ENCODE measurements at places on chromosomes 7 and 10. TPM values are rescaled to one million over a fixed set of nuclear protein-coding genes. Genes with fewer than 3 reads are reported as not detected.

GRCh38 chr7:10212649-10213048 is 761.0 kb upstream of the PHF14 start:
- DNase-seq = no peak

- DNase-seq = no peak
Observed at GRCh38 chr10:32095116-32095733, 39.0 kb upstream of the KIF5B start.

DNA sequence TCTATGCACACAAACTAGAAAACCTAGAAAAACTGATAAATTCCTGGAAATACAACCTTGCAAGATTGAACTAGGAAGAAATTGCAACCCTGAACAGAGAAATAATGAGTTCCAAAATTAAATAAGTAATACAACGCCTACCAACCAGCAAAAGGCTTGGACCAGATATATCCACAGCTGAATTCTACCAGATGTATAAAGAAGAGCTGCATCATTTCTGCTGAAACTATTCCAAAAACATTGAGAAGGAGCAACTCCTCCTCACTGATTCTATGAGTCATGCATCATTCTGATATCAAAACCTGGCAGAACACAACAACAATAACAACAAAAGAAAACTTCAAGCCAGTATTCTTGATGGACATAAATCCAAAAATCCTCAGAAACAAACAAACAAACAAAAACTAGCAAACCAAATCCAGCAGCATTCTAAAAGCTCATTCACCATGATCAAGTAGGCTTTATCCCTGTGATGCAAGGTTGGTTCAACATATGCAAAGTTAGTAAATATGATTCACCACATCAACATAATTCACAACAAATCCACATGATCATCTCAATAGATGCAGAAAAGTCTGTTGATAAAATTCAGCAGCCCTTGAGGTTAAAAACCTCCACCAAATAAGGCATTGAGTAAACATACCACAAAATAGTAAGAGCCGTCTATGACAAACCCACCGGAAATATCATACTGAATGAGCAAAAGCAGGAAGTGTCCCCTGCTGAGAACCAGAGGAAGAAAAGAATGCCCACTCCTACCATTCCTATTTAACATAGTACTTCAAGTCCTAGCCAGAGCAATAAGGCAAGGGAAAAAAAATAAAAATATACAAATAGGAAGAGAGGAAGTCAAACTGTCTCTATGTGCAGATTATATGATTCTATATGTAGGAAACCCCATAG is 98.2 kb downstream of the PCDH15 start:
- no peak for DNase-seq

GRCh38 chr10:127073666-127074065 is 122.7 kb downstream of the INSYN2A start:
- no peak for DNase-seq

DNA sequence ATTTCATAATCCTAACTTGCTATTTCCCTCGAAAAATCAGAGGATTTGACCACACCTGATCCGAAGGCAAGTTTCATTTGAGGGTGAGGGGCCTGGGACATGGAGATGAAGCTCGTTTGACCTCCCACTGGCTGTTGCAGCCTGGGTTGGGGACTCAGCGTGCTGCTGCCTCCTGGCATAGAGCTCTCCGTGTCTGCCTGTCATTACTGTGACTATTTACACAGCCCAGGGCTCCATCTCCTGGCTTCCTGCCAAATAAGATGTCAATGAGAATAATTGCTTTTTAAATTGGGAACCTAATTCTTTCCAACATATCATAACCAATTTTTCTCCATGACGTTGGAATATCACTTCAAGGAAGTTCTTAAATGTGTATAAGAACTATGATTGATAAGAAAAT is 139.3 kb upstream of the COBL start:
- no peak for DNase-seq

- DNase-seq = no peak
Observed at GRCh38 chr10:15200626-15201025, 32.1 kb upstream of the NMT2 start.

Gene SPDYE5
- total RNA-seq = not detected
